Small intestine (tissue), 16 donors: ENCODE measurements at places on chromosomes 16 and 17.

- no peak for DNase-seq
These were observed 124.9 kb downstream of the SOCS1 start for GRCh38 chr16:11130978-11131665.

DNA sequence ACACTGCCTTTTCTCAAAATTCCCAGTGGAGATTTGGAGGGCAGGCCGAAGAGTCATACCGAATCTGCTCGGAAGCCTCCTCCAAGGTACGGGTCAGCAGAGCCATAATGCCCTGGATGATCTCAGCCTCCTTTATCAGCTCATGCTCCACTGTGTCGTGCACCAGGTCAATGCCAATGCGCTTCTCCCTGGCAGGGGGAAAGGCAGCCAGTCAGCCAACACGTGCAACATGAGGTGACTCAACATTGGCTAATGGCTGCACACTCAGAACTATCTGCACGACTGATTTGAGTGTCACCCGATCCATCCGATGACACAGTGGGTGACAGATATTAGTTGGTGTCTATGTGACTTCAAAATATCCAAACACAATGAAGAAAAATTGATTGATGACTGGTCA lies 15.8 kb downstream of the TEKT1 start:
- DNase-seq: no peak

DNA sequence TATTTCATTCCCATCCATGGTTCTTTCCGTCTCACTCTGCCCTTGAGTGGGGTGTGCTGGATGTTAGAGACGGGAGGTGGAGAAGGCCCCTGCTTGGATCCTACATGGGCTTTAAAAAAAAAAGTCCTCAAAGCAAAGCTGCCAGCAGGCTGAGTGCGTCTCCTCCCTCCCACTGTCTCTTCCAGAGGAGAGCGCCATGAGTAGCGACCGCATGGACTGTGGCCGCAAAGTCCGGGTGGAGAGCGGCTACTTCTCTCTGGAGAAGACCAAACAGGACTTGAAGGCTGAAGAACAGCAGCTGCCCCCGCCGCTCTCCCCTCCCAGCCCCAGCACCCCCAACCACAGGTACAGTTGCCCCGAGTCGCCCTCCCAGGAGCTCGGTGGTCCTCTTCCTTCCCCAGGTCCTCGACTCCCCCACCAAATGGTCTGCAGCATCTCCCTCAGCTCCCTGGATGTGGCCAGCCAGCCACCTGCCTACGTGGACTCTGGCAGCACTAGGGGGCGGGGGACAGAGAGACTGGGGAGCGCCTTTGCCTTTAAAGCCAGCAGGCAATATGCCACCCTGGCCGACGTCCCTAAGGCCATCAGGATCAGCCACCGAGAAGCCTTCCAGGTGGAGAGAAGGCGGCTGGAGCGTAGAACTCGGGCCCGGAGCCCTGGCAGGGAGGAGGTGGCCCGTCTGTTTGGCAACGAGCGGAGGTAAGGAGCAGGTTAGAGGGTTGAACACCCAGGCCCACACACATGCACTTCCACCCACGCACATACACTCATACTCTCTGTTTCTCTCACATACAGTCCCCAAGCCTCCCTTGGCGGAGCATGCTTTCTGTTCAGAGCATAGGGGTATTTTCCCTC lies 68.2 kb downstream of the PLD6 start:
- DNase-seq: no peak

DNA sequence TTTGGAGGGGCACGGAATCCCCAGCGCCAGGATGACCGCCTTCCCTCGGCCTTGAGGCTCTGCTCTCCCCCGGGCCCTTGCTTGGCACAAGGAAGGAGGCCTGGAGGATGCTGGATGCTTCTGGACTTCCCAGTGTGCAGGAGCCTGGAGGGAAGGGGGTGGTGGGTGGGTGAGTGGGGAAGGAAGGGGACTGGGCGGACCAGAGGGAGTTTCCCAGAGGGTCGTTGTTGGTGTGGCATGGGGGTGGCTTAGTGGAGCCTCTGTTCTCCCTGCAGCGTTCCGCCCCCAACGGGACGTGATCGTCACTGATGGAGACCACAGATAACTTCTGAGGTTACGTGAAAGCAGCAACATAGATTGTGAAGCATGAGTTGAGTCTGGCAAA lies 140.0 kb downstream of the IRF8 start:
- no peak for DNase-seq

DNA sequence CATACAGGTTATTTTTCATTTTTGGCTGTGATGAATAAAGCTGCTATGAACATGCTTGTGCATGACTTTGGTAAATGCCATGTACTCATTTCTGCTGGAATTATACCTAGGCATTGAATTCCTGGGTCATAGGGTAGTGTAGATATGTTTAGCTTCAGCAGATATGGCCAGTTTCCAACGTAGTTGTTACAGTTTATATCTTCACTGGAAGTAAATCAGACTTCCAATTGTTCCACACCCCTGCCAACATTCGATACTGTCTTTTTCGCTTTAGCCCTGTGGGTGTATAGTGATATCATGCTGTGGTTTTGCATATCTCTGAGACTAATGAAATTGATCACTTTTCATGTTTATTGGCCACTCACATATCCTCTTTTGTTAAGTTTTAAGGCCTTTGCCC lies 50.4 kb downstream of the ARHGAP27 start:
- DNase-seq: peak; percentile 80

GRCh38 chr16:25066747-25067631 lies 44.6 kb upstream of the LCMT1 start:
- DNase-seq: peak; percentile 92

DNA sequence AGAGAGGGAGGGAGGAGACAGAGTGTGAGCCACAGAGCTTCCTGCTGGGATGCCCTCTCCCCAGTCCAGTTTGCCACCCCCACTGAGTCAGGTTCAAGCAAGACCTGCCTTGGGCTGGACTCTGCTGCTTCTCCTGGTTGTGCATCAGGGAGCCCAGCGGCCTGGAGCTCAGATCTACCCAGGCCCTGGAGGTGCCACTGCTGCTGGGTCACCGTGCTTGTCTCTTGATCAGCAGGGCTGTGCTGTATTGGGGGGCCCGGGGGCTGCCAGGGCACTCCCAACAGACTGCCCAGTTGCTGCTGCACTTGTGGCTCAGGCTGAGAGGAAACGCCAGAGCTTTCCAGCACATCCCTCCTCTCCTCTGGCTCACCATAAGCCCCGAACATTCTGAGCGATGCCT lies 8.9 kb downstream of the TLE7 start:
- no peak for DNase-seq

- no peak for DNase-seq
These were observed 129.3 kb upstream of the KCNJ16 start for GRCh38 chr17:69945698-69946185.

- peak; percentile 54 for DNase-seq
These were observed 89.4 kb downstream of the YPEL2 start for GRCh38 chr17:59420901-59421300.

DNA sequence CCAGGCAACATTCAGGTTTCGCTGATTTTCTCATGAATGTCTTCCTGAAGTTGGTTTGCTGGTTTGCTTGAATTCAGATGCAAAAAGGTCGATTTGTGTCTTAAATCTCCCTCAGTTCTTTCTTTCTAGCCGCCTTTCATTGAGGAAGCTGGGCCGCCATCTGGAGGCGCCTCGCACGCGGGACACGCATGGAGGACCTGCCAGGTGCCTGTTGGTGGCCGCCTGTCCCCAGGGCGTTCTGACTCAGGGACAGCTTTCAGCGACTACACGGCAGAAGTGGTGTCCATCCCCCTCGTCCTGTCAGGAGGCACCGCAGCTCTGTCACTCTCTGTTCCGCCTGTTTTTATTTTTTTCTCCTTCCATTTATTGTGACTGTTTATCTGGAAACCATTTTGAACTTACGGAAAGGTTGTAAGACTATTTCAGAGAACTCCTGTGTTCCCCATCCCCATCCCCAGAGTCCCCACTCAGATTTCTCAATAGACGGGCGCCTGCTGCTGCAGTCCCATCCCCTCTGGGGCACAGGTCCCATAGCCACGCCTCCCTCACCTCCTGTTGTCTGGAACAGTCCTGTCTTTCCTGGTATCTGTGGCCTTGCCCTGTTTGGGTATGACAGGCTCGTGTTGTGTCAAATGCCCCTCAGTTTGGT lies 33.2 kb downstream of the COX4I1 start:
- no peak for DNase-seq

- no peak for DNase-seq
These were observed 270.6 kb downstream of the CPPED1 start for GRCh38 chr16:12532871-12533610.

DNA sequence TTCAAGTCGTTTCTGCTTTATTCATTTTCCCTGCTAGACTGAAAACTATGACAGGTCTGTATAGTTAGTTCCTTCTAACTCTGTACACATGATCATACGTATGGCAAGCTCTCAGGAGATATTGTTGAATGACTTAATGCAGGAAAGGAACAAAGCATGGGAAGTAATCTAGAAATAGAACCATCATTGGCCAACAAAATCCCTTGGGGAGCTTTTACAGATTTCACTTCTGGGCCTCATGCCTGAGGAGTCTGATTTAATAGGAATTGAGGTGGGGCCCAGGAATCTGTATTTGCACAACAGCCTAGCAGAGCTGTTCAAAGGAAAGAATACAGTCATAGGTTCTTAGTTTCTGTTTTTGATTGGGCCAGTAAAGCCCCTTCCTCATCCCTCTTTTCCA lies 229.2 kb downstream of the MAP2K6 start:
- DNase-seq: no peak

GRCh38 chr17:81043725-81044427 lies 8.9 kb downstream of the BAIAP2 start:
- DNase-seq: peak; percentile 73

DNA sequence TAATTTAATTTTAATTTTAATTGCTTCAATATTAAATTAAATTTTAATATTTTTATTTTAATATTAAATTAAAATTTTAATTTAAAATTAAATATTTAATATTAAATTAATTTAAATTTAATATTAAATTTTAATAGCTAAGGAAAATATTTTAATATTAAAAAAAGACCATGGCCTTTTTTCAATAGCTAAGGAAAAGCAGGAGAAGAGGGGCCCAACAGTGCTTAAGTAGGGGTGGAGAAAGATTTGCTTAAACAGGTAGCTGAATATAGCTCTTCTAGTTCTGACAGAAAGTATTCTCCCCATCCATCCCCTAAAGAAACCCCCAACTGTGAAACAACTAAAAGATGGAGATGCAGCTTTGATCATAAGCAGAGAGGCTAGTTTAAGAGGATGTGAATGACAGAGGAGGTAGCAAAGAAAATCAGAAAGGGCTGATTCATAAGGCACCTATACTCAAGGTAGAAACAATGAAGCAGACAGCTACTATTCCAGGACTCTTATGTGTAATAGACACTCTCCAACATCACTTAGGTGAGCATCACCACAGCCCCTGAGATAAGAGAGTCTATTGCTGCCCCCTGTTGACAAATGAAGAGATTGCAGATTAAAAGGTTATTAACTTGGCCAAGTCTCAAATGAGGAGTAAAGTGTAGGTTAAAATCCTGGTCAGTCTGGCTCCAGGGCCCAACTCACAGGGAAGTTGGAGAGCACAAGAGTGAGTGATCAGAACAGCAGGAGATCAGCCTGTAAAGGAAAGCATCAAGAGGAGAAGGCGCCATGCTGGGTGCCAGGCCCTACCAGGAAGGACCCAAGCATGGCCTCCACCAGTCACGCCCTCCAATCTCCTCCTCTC lies 7.8 kb upstream of the RNASEK start:
- DNase-seq: peak; percentile 79

- DNase-seq: no peak
These were observed 5.7 kb upstream of the PKMYT1 start for GRCh38 chr16:2985893-2986355.
